ENCODE measurements at places on chromosomes 6 and 20.
A peak's percentile ranks its signal among the peaks of the same experiment; 100 is the strongest.

GRCh38 chr6:109791301-109791700 lies 100.2 kb downstream of the FIG4 start:
- DNase-seq, result no peak

DNA sequence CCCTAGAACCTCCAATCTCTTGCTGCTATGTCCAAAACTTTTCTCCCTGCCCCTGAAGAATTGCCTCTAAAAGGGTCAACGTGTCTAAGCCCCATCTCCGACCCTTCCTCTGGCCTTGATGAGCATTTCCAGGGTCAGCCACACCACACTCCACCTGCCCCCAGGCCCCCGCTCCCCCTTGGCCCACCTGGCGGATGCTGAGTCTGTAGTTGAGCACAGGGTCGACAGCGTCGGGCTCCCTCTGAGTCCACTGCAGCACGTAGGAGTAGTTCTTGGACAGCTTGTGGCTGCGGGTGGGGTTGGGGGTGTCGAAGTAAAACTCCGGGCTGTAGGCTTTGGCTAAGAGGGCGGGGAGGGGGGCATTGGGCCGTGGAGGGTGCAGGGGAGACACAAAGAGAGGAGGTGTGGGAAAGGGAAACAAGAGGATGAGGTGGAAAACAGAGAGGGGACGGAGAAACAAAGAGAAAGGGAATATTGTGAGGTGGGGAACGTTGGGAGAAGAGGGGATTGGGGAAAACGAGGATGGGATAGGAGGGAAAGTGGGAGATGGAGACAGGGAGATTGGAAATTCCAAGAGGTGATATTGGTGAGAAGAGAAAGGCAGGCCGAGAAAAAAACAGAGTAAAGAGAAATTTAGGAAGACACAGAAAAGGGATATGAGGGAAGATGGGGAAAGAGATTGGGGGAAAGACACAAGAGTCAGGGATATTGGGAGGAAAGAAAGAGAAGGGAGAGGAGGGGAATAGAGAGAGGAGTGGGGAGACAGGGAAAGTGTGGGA lies 50.5 kb downstream of the MDGA1 start:
- DNase-seq, result no peak

DNA sequence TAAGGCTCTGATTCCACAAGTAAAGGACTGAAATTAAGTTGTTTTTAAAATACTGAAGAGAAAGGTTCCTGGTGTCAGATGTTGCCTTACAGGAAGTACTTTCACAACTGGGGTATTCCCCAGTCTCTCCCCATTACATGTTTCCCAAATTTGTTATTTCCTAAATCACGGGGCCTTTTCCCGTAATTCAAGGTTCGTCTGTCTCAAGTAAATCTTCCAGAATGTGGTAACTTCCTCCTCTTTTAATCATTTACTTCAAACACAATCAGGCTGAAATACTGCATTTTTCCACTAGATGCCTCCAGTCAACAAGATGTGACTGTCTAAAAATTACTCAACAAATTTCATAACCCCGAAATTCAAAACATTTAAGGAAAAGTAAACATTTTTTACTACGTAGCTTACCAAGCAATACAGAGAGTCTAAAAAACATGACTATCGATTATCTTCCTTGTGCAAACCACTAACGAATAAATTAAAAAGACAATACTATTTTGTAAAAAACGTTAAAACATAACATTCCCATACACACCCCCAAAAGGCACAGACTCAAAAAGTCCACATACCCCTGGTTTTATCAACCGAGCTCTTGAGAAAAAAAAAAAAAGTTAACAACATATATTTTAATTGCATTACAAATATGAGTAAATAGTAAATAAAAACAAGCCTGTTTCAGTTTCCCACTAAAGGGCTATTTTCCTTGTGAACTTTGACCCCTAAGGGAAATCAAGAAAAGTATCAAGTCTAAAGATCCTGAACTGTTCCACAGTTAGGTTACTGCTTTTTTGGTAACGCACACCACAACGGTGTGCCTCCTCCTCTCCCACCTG lies 1.7 kb downstream of the SOD2 start:
- DNase-seq, result no peak

GRCh38 chr20:62215991-62216635 lies 4.0 kb downstream of the HRH3 start:
- no peak for DNase-seq

DNA sequence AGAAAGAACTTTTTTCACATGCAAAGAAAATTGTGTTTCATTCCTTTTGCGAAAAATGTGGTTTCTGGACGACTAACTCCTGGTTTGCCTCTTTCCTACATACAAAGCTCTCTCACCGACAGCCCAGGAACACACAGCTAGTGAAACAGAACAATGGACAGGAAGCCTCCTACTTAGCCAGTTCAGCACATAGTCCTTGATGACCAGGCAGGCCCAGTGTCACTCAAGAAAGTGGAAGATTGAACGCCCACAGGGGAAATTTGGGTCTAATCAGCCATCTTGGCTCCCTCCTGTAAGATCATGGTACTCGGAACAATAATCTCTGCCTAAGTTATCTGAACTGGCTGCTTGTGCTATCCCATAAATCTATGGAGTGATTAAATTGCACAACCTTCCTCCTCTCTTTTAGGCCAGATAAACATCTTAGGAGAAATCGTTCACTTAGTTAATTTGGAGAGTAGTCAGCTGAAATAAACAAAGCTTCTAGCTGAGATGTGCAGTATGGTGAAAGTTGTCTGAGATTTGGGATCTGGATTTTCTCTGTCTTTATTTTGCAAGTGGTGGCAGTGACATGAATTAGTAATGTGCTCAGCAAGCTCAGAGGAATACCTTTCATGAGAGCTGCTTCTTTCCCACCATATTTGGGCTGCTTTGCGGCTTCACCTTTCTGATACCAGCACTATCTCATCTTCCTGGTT lies 147.0 kb downstream of the MTFR2 start:
- DNase-seq, result no peak

DNA sequence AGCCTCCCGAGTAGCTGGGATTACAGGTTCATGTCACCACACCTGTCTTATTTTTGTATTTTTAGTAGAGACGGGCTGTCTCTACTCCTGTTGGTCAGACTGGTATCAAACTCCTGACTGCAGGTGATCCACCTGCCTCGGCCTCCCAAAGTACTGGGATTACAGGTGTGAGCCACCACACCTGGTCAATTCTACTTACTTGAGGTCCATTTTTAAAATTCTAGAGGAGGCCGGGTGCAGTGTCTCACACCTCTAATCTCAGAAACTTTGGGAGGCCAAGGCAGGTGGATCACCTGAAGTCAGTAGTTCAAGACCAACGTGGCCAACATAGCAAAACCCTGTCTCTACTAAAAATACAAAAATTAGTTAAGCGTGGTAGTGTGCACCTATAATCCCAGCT lies 7.8 kb downstream of the RIPOR3 start:
- DNase-seq, result no peak

- DNase-seq, result peak; percentile 23
Observed at GRCh38 chr6:158605266-158605878, 39.2 kb downstream of the DYNLT1 start.

DNA sequence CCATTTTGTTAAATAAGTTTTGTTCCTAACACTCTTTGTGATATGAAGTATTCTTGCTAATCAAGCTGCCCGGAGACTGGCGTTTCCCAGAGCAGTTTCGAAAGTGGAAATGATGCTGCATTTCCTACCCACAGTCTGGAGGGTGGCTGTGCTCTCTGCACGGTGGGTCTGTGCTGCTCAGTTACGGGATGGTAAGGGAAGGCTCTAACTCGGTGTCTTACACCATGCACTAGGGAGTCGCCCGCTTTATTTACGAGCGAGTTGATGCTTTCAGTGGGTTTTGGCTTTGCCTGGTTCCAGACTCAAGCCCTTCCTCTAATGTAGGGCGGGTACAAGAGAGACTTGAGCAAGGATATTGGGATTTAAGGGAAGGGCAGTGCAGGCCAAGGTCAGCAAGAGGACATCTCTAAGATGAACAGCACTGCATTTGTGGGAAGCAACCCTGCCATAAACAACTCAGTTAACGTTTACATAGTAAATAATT lies 180.1 kb upstream of the AKAP12 start:
- no peak for DNase-seq

DNA sequence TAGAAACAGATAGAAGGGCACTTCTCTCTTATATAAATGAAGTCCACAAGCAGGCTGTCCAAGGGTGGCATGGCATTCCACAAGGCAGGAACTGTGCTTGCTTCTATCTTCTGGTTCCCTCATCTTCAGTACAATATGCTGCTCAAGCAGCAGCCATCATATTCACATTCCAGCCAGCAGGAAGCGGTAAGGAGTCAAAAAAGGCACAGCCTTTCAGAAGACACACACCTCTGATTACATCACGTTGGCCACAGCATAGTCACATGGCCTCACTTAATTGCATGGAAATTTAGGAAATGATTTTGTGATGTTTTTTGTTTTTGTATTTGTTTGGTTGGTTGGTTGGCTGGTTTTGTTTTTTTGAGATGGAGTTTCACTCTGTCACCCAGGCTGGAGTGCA lies 19.0 kb downstream of the REM1 start:
- DNase-seq, result no peak

DNA sequence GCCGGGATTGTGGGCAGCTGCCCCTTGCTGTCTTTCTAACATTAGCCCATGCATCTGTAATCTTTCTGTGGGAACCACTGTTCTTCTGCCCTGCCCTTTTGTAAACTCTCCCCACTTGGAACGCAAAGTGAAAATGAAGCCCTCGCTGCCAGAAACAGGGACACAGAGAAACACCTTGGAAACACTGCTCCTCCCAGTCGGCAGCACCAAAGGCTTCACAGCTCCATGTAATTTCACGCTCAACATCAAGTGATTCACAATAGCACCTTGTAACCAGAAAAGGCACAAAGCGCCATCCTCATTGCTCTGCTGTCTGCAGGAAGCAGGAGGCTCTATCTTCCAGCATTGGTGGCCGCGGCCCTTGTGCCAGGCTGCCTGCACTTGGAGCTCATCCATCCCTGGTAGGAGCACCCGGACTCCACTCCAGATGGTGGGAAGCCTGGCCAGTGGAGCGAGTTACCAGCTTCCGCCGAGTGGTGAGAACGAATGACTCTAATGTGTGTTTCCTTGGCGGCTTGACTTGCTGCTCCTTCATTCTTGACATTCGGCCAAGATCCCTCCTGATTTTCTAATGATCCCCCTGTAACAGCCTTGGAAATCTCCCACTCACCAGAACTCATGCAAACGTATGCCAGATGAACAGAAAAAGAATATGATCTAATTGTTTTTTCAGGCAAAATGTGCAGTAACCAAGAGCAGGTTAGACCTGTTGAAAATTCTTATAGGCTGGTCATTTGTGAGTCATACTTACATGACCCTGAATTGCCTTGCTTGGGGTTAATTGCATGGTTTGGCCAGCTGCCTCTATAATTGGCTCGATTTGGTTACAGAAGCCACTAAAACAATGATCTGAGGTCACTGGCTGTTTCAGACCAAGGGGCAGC lies 169.1 kb upstream of the CDYL start:
- DNase-seq, result no peak

- peak; percentile 78 for DNase-seq
Observed at GRCh38 chr6:12749531-12750379, 33.2 kb downstream of the PHACTR1 start.

DNA sequence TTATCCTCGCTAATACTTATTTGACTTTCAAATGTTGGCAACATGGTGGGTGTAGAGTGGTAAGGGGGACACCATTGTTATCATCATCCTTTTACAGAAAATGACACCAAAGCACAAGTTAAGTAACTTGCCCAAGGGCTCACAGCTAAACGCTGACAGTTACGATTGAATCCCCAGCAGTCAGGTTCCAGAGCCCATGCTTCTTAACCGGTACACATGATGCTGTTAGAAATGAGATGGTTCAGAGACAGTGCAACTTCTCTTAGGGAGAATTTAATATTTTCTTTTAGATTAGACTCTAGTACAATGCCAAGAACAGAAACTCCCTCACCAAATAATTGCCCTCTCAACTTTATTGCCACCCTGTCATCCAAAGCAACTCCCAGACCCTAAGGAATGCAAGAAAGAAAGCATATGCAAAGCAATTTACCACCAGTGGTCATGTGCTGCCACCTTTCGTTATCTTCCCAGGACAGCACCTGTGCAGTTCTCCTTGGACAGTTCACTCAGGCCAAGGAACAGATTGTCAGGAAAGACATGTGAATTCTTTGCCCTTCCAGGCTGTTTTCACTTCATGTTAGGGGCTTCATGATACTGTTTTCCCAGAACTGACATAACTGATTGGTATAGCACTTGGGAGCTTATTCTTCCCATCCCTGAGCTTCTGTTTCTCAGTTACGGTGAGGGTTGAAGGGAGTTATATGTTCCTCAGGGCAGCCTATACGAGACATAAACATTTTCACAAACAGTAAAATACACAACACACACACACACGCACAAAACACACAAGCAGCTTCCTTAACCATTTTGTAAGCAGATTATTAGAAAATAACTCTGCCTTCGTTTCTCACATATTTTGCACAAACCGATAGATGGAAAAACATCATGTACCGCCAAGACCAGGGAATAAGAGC lies 5.1 kb downstream of the HLA-DMA start:
- DNase-seq, result peak; percentile 32

GRCh38 chr20:62475772-62476055 lies at the start of gene GATA5:
TSS of gene GATA5 (minus strand) at chr20:62475995. CDS start at chr20:62475521, 474 bp downstream.
- no peak for DNase-seq

GRCh38 chr6:147282566-147282959 lies 78.3 kb downstream of the STXBP5 start:
- no peak for DNase-seq

DNA sequence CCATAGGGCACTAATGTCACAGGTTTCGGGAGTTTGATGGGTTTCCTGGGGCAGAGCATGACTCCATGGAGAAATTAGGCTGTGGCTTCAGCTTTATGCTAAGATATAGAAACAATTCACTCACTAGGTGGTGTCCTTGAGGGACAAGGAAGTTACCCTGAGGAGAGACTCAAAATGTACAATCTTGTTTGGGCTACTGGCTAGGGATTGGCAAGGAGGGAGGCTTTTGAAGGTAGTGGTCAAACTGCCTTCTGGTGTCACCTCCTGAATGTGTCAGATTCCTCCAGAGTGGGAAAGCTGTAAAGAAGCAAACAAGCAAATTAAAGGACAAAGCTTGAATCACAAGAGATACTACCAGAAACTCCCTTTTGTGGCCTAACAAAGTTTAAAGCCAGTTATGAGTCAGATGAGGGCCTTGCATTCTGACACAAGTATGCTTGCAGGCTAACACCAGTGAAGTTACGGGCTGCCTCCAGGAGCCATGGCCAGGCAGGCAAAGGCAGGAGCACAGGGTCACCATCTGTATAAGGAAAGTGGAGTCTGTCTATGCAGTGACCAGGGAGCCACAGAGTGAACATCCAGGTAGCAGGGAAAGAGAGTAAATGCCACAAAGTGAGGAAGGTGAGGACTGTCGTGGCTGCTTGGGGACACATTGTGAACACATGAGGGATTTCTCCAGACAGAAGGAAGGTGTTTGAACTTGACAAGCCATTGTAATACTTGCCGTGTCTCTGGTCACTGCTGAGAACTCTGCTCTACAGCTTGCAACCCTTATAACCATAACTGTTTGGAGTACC lies 107.7 kb upstream of the DTNBP1 start:
- DNase-seq, result no peak

GRCh38 chr6:36266913-36267644 lies 2.8 kb upstream of the PNPLA1 start:
- DNase-seq, result no peak

- DNase-seq, result no peak
Observed at GRCh38 chr6:6746333-6746969, 157.9 kb downstream of the LY86 start.
